ENCODE measurements at places on chromosomes 3 and 15. TPM values are rescaled to one million over a fixed set of nuclear protein-coding genes. Genes with fewer than 3 reads are reported as not detected.

- DNase-seq: no peak
Measured at GRCh38 chr15:49196856-49197255, 26.8 kb downstream of the GALK2 start.

Gene SLC6A20
- not detected for total RNA-seq

Gene THRB
- under 0.01 TPM for total RNA-seq

- DNase-seq: peak; percentile 67
Measured at GRCh38 chr15:57213862-57214261, 162.4 kb upstream of the CGNL1 start.

Gene SLC24A5
- total RNA-seq: not detected

DNA sequence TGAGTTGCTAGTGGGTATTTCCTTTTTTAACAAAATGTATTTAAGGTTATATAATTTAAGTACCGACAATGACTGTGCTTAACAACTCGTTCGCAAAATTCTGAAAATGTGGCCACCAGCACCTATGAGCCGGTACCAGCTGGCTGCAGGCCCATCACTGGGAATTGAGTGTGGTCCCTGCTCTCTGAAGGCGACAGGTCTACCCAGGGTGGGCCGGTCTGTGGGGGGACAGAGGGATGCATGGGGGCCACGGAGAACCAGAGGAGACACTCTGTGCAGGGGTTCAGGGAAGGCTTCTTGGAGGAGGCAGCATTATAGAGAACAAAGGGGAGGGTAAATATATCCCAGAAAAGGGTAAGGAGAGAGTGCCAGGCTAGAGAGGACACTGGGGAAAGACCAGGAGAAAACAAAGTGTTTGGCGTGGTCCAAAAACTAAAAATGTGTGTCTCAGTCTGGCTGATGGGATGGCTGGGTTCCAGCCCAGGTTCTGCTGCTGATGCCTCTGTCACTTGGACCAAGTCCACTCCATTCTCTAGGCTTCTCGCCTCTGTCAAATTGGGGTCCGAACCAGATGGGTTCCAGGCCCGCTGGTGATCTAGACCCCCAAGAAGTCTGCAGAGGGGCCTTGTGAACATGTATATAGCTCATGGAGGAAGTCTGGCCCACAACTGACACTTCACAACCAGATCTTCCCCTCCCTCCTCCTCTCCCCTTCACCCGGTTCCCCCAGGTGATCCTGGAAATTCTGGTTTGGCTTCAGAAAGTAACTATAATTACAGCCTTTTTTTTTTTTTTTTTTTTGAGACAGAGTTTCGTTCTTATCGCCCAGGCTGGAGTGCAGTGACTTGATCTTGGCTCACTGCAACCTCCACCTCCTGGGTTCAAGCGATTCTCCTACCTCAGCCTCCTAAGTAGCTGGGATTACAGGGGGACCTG lies 10.7 kb upstream of the CYP11A1 start:
- DNase-seq: no peak

GRCh38 chr15:44295750-44296431 lies 7.4 kb downstream of the GOLM2 start:
- DNase-seq: peak; percentile 45

Gene SEMA3F
- total RNA-seq: 9.2 TPM

Gene C3orf20
- total RNA-seq: not detected

- DNase-seq: no peak
Measured at GRCh38 chr3:31106912-31107311, 212.5 kb upstream of the GADL1 start.

- peak; percentile 22 for DNase-seq
Measured at GRCh38 chr3:189985948-189986347, 134.7 kb downstream of the P3H2 start.

- no peak for DNase-seq
Measured at GRCh38 chr15:71458089-71458660, 342.9 kb downstream of the THSD4 start.

- no peak for DNase-seq
Measured at GRCh38 chr3:166809520-166809919, 570.6 kb downstream of the ZBBX start.

GRCh38 chr3:156761713-156762451 lies 64.3 kb upstream of the LEKR1 start:
- peak; percentile 60 for DNase-seq

- no peak for DNase-seq
Measured at GRCh38 chr15:85934691-85935090, 140.0 kb upstream of the KLHL25 start.

Gene ARPIN
- 3.9 TPM for total RNA-seq

GRCh38 chr3:178385280-178385952 lies 150.8 kb upstream of the KCNMB2 start:
- peak; percentile 51 for DNase-seq

DNA sequence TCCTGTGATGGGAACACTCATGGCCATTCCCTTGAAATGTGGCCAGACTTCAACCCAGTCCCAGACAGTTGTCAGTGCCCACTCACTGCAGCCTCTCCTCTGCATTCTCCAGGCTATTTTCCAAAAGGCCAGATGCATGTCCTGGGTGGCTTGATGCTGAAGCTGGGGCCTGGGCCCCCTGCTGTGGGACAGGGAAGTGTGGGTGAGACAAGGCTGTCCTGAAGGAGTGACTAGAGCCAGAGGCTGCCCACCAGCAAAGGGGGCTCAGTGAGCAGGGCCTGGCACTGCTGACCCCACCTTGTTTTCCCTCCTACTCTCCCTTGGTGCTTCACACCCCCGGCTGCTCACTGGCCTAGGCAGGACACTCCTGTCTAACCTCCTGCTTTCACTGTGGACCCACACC lies 11.9 kb downstream of the CISH start:
- DNase-seq: no peak

DNA sequence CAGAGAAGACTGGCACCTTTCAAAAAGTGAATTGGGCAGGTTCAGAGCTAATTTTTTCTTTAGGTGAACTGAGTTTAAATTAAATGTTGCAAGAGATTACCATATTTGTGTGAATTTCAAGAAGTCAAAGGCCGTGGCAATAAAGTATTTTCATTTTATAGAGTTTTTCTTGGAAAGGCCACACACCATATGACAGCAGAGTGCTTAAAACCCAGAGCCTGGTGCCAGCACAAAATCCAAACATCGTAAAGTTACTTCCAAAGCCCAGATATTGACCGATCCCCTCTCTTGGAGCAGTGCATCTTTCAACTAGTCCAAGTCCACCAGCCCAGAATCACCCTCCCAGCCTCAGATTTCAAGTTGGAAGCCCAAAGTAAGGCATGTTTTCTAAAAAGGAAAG lies 164.5 kb downstream of the VGLL4 start:
- DNase-seq: no peak

- DNase-seq: no peak
Measured at GRCh38 chr15:79168922-79169456, 78.4 kb upstream of the RASGRF1 start.

Gene NR1I2
- not detected for total RNA-seq

GRCh38 chr15:58951388-58952007 lies 18.0 kb upstream of the SLTM start:
- DNase-seq: peak; percentile 84

Gene IL17RB
- under 0.01 TPM for total RNA-seq

GRCh38 chr3:101676216-101676764 lies 642 bp downstream of the ZBTB11 start:
- DNase-seq: peak; percentile 96

DNA sequence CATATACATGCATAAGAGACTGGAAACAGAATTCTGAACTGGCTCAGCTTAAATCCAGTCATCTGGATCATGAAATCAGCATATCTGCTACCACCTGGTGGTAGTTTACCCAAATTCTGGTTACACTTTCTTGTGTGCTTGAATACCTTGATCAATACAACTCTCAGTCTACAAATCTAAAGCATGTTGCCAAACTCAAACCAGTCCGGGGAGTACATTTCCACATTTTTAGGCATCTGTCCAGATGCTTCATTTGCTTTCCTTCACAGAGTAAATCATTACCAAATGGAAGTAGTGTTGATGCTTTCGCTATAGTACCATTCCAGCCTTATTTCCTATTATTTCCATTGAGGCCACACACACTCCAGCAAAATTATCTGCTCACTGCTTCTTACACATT lies 126.4 kb downstream of the P2RY1 start:
- DNase-seq: peak; percentile 0

DNA sequence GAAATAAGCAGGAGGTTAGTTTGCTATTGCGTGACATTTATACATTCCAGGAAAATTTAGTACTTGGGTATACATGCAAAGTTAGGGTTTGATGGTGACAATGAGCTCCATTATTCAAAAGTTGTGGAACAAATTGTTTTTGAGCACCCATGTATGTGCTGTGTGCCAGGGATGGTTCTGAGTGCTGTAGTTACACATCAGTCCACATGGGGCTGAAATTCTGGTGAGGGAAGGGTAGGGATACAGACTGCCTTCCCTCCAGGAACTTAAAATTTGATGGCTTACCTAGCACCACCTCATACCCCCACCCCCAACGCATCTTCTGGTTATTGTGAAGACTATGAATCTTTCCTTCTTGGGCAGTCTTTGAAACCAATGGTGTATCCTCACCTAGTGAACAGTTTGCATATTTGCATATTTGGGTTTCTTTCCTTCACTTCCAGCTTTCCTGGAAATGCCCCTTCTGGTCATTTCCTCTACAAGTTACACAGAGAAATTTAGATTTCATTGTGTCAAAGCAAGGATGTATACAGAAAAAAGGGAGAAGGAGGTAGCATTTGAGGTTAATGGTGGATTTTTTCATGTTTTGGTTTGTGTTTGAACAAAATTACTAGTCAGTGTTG lies 222.0 kb upstream of the IL12A start:
- peak; percentile 63 for DNase-seq

- no peak for DNase-seq
Measured at GRCh38 chr3:179666436-179667035, 13.7 kb downstream of the USP13 start.

GRCh38 chr15:97998307-97999071 lies 38.0 kb downstream of the ARRDC4 start:
- DNase-seq: no peak

DNA sequence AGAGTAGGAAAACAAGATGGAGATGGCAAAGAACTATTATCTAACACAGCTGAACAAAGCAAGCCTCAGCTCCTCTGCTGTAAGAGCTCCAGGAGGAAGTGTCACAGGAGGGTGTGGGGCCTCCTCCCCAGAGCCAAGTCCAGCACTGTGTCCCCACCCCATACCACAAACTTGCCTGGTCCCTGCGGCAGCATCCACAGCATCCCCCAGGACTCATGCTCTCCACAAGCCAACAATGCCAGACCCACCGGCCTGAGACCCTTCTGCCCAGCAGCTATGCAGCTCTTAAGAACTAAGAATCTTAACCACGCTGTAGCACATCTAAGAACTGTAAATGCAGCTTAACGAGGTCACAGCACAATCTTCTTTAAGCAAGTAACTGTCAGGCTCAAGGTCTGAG lies 9.1 kb downstream of the RBM15B start:
- no peak for DNase-seq

- DNase-seq: peak; percentile 75
Measured at GRCh38 chr3:48708481-48708889, 8.5 kb downstream of the IP6K2 start.

Gene ZNF35
- total RNA-seq: 19.2 TPM

DNA sequence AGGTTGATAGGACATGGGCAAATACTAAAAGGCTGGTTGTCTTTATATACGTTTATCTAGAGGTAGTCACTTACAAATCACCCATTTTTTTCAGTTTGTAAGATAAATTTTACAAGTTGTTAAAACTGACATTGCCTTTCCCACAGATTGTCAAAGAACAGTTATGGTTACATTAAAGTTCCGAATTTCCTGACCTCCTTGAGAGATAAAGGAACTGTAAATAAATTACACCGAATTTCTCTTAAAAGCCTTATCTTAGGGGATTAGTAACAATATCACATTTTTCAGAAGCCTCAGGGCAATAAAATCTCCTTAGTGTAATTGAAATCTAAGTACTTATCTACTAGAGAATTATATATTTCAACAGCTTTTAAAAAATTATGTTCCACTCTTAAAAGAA lies 49.5 kb downstream of the ZPLD1 start:
- no peak for DNase-seq

DNA sequence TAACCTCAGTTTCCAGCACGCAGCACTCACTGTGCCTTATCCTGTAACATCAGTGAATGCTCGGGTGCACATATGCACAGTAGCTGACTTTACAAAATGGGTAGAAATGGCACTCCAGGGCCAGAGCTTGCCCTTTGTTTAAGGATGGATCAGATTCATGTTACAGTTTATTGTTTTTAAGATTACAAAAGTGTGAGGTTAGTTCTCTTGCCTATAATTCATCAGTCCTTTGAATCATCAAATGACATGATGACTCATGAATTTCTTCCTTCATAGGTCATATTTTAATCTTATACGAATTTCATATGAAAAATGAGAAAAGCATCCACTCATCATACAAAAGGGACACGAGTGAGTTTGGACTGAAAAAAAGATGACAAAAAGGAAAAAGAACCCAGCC lies 545.3 kb downstream of the GBE1 start:
- peak; percentile 48 for DNase-seq

Gene CFAP20DC
- 1.6 TPM for total RNA-seq

- no peak for DNase-seq
Measured at GRCh38 chr3:31124373-31124772, 229.9 kb upstream of the GADL1 start.

- no peak for DNase-seq
Measured at GRCh38 chr3:73465926-73466325, 158.8 kb downstream of the PDZRN3 start.

- DNase-seq: no peak
Measured at GRCh38 chr3:32352563-32352962, 39.1 kb upstream of the CMTM7 start.

DNA sequence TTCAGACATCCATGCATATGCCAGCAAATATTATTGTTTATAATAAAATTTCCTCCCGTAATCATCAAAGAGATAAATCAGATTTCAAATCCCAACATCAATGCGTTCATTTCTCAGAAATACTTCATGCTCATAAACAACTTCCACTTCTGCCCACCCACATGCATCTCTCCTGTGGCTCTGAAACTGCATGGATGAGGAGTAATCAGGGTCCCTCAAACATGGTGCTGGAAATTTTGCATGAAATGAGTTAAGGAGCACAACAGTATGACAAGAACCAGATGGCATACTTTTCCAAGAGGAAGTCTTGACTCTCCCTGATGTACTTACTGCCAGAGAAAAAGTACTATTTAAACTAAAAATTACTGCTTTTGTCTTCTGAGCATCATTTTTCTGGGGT lies 26.9 kb upstream of the MFSD1 start:
- DNase-seq: no peak

GRCh38 chr15:100919481-100920405 lies 586 bp downstream of the LRRK1 start:
- DNase-seq: peak; percentile 19

GRCh38 chr3:136916223-136916622 lies 41.6 kb upstream of the IL20RB start:
- no peak for DNase-seq

- no peak for DNase-seq
Measured at GRCh38 chr15:68616397-68616796, 37.6 kb downstream of the CORO2B start.
